NCI-H2171 (cell line): ENCODE measurements at places on chromosomes 2 and 18.
A peak's percentile ranks its signal among the peaks of the same experiment; 100 is the strongest.

- no peak for DNase-seq
These were observed 259.9 kb upstream of the THSD7B start for GRCh38 chr2:136505462-136505861.

DNA sequence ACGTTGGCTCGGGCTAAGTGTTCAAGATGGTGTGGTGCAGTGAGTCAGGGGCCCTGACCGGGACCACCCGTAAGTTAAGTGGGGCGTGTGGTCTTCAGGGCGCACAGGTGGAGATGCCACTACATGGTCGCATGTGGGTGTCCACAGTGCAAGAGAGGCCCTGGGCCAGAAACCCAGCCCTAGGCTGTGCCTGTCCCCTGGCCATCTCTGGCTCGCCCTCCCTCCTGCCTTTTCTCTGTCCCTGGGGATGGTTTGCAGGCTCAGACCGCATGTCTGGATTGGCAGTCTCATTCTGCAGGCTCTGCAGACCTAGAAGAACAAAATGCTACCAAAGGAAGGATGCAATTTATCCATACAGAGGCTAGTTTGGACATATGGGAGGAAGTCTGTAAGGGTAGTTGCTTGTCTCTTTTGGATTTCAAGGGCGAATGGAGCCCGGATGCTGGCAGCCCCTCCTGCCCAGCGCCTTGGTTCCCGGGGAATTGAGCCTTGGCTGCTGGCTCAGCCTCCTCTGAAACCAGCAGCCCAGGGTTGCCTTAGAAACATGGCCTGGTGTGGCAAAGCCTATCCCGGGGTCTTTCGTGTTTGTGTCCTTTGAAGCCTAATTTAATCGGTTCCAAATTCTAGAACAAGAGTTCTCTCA is 417.5 kb upstream of the HS6ST1 start:
- no peak for DNase-seq

DNA sequence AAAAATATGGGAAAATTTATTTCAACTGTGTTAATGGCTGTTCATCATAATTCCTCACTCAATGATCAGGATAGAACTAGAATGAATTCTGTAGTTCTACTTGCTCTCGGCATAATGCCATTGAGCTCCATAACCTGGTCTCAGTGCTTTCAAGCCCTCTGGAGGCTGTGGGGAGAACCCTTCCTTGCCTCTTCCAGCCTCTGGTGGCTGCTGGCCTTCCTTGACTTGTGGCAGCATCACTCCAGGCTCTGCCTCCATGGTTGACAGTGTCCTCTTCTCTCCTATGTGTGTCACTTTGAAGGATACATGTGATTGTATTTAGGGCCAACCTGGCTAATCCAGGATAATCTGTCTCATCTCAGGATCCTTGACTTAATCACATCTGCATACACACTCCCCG is 26.9 kb upstream of the CABYR start:
- DNase-seq: no peak

DNA sequence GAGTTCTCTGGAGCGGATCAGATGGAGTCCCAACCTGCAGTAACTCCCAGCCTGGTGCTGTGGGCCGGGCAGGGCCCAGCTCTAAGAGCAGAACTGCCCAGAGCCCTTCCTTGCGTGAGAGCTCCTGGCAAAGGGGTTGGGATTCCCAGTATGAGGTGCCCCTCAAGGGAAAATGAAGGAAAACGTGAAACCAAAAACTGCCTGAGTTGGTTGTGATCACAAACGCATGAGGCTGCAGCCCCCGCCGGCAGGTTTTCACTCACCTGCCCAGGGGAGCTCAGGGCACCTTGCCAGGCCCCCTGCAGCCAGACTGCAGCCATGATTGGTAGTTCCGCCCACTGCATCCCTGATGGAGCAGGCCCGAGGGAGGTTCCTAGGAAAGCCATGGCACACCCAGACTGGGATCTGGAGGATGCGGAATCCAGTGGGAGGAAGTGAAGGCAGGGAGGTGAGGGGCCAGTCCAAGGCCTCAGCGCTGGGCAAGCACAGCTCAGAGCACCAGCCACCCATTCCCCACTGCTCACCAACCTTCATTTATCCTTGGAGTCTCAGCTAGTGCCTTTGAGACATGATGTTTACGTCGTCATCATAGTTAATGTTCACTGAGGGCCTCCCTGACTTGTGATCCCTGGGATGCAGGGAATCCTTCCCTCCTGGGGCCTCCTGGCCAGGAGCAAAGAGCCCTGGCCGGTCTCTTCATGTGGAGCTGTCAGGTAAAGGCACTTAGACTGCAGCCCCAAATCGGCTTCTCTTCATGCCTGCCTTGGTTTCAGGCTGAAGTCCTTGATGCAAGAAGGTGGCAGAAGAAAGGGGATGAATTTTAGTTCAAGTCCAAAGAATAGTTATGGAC is 103.2 kb downstream of the INHBB start:
- peak; percentile 24 for DNase-seq

- DNase-seq: no peak
These were observed 5.6 kb upstream of the DNMT3A start for GRCh38 chr2:25347205-25347815.

GRCh38 chr2:186882511-186883071 is 33.6 kb upstream of the ZSWIM2 start:
- DNase-seq: peak; percentile 80
